ENCODE measurements at places on chromosomes 16 and 17. TPM values are rescaled to one million over a fixed set of nuclear protein-coding genes. Genes with fewer than 3 reads are reported as not detected.

GRCh38 chr16:57426356-57426755, 20.8 kb downstream of the CIAPIN1 start:
- H3K4me3 ChIP-seq, result no peak overlapping the region
- no peak for DNase-seq
- no peaks in the 10 kb centered on the region for H3K27me3 ChIP-seq
- peaks cover 38% of the 10 kb centered on the region for H3K36me3 ChIP-seq

DNA sequence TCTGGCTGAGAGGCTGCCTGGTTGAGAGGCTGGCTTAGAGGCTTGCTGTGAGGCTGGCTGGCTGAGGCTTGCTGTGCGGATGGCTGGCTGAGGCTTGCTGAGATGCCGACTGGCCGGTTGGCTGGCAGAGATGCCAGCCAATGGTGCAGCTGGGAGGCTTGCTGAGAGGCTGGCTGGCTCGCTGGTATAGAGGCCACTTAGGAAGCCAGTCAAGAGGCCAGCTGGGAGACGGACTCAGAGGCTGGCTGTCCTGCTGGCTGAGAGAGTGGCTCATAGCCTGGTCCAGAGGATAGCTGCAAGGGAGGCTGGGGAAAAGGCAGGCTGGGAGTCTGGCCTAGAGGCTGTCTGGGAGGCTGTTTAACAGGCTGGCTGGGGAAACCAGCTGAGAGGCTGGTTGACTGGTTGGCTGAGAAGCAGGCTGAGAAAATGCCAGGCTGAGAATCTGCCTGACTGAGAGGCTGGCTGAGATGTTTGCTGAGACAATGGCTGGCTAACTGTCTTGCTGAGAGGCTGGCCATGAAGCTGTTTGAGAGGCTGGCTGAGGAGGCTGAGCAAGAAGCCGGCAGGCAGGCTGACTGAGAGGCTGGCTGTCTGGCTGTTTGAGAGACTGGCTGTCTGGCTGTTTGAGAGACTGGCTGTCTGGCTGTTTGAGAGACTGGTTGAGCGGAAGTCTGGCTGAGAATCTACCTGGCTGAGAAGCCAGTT, 37.5 kb upstream of the ACSM2B start:
- no peaks in the 10 kb centered on the region for H3K4me1 ChIP-seq
- H3K27ac ChIP-seq, result no peak overlapping the region
- no peak for DNase-seq

DNA sequence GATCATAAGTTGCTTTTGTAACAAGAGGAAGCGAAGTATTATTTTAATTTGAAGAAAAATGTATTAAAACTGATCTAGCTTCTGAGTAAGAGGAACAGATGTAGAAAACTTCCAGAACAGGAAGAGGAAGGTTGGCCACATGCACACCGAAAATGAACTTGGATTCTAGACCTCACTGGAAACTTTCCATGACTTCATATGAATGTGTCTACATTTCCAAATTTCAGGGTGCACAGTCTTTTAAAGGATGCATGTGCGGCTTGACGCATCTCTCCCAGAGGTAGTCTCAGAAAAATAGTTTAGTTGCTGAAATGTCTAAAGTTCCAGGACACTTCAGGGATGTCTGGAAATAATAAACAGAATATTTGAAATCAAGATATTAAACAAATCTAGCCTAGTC, 275.1 kb upstream of the MYOCD start:
- DNase-seq, result no peak
- H3K4me1 ChIP-seq, result no peaks in the 10 kb centered on the region
- no peaks in the 10 kb centered on the region for H3K36me3 ChIP-seq
- no peaks in the 10 kb centered on the region for H3K27me3 ChIP-seq

RAD51C gene
- total RNA-seq, result 10.4 TPM

CACNG5 gene
- total RNA-seq, result not detected

All from CD4-positive, alpha-beta T cell (primary cell).